ENCODE measurements at places on chromosomes 6 and 20.
A peak's percentile ranks its signal among the peaks of the same experiment; 100 is the strongest.

GRCh38 chr20:62148908-62149314 lies 5.3 kb downstream of the SS18L1 start:
- no peak for DNase-seq

GRCh38 chr20:41147767-41148191 lies 10.4 kb downstream of the PLCG1 start:
- no peak for DNase-seq

DNA sequence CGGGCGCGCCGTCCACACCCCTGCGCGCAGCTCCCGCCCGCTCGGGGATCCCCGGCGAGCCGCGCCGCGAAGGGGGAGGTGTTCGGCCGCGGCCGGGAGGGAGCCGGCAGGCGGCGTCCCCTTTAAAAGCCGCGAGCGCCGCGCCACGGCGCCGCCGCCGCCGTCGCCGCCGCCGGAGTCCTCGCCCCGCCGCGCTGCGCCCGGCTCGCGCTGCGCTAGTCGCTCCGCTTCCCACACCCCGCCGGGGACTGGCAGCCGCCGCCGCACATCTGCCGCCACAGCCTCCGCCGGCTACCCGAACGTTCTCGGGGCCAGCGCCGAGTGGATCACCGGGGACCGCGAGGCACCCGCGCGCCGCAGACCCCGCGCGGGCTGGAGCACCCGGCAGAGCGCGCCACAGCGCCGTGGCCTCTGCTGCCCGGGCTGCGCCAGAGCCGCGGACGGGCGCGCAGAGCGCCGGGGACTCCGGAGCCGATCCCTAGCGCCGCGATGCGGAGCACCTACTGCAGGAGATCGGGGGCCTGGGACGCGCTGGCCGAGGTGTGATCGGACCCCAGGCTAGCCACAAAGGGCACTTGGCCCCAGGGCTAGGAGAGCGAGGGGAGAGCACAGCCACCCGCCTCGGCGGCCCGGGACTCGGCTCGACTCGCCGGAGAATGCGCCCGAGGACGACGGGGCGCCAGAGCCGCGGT lies at the start of gene BMP2:
Gene BMP2 (plus strand): TSS at position 151 of the 692 bp plus-strand sequence. CDS start 2,441 bp downstream, outside the sequence.
- peak; percentile 51 for DNase-seq

GRCh38 chr20:50911716-50912115 lies 19.5 kb downstream of the ADNP start:
- no peak for DNase-seq

- no peak for DNase-seq
Observed at GRCh38 chr6:136969433-136969832, 47.3 kb downstream of the SLC35D3 start.

DNA sequence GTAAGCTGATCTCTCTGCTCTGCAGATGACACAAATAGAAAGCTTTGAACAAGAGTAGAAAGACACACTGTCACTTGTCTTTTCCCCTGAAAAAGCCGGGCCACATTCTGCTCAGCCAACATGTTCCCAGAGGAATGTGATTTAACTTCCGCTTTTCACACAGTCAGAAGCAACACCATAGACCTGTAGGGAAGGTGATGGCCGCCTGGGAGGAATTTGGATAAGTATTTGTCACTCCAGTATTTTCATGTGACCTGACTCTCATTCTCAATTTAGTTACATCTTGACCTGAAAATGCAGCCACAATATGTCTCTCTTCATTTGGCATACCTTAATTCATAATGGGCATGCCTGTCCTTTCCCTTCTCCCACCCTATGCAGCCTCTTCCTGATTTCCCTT lies 2.0 kb upstream of the GRM1 start:
- no peak for DNase-seq

DNA sequence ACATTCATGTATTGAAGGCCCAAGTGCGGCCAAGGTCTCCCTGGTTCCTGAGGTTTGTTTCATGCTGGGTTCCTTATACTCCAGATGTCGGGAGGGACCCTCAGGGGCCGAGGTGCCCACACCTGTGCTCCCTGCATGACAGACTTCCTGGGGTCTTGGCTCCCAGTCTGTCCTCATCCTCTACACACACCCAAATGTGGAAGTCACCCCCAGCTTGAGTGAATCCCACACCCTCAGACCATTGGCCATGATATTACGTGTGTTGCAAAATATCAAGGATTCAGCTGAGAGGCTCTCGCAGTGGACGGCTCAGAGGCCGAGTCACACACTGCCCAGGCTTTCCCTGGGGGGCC lies 82.2 kb upstream of the DUSP22 start:
- DNase-seq: no peak

GRCh38 chr20:1431158-1431557 lies 35.5 kb downstream of the NSFL1C start:
- DNase-seq: no peak

- no peak for DNase-seq
Observed at GRCh38 chr6:155455766-155456165, at the start of gene NOX3. Gene NOX3, minus strand, starts transcription at chr6:155455839. Its CDS starts 39 bp downstream, at chr6:155455800.

DNA sequence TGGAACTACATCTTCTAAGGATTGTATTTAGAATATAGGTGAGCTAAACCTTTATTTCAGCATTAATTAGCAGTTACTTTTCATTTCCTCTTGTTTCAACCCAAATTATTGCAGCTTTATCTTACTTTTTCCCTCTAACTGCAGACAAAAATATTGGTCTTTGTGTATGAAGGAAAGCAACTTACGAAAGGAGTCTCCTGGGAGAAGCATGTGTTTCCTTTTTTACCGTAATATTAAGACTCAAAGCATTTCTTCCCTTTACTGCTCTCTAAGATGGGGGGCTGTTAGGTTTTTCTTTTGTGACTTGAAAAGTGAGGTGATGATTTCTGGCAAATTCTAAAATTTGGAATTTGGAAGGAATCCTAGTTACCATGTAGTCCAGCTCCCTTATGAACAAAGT lies 111.0 kb downstream of the TCP11 start:
- no peak for DNase-seq

DNA sequence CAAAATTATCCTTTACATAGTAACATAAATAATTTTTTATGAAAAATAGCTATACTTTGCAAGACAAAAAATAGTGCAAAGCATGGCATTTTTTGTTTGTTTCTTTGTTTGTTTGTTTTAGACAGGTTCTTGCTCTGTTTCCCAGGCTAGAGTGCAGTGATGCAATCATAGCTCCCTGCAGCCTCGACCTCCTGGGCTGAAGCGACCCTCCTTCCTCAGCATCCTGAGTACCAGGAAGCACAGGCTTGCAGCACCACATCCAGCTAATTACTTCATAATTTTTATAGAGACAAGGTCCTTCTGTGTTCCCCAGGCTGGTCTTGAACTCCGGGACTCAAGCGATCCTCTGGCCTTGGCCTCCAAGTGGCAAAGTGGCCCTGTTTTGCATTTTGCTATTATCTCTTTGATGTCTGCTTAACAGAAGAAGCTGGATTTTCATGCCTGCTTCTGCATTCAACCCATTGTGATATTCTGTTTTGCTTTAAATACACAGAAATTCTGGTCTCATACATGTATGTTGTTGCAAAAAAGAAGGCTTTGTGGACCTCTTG lies 49.4 kb upstream of the ZMYND8 start:
- no peak for DNase-seq

- no peak for DNase-seq
Observed at GRCh38 chr6:98678481-98678880, 155.9 kb upstream of the POU3F2 start.

DNA sequence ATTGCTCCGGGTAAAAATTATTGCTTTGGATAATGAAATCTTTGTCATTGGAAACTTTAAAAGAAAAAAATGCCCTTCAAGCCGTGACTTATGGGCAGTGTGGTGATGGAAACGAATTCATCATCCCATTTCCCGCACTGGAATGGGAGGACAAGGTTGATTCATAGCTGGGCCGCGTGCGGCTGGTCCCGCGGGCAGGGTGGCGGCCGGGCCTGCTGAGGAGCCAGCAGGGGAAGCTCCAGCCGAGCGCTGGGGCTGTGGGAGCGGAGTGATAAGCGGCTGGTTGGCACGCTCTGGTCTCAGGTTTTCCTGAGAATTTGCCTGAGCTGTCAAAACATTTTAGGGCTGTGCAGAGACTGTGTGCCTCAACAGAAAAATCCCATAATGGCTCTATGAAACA lies 351.7 kb downstream of the CDC5L start:
- no peak for DNase-seq

DNA sequence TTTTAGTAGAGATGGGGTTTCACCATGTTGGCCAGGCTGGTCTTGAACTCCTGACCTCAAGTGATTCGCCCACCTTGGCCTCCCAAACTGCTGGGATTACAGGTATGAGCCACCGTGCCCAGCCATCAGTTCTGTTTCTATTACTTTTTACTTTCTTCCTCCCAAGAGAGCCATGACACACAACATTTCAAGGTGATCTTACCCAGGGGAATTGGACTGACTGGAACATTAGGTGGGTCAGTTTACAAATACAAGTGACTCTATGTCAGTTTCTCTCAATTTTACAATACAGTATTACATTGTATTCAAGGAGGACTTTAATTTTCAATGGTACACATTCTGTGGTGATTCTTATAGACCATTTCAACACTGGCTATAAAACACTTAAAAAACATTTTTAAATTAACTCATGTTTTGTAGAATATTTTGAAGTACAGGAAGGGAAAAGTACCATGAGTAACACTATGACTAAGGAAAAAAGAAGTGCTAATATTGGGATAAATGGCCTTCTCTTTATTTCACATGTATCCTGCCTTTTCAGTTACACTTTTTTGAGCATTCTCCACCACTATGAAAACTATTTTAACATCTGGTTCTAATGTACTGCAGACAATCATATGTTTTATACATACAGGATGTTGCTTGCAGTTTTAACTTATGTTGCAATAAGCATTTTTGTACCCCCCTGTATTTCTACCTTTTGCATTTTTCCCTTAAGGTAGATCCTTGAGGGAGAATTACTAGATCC lies 8.4 kb downstream of the TPBG start:
- DNase-seq: peak; percentile 79

GRCh38 chr20:45798935-45799642 lies 7.3 kb downstream of the DNTTIP1 start:
- peak; percentile 43 for DNase-seq

- no peak for DNase-seq
Observed at GRCh38 chr20:46114449-46114848, 3.7 kb upstream of the CD40 start.

GRCh38 chr6:110270165-110270564 lies 88.0 kb downstream of the METTL24 start:
- DNase-seq: peak; percentile 6

- no peak for DNase-seq
Observed at GRCh38 chr6:30763618-30764489, 19.5 kb upstream of the IER3 start.

DNA sequence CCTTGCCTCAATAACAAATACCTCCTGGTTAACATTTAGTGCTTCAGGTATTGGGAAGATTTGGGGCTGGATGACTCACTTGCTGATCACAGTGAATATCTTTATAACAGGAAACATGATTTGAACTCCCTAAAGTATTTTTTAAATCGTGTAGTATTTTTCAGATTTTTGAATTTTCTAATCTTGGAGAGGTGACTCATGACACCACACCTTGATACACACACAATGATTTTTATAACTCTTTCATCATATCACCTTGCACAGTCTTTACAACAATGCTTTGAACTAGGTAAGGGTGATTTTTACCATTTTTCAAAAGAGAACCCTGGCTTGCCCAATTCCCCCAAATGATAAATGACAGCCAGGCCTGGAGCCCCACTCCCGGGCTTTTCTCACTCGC lies 273.5 kb downstream of the UST start:
- no peak for DNase-seq

DNA sequence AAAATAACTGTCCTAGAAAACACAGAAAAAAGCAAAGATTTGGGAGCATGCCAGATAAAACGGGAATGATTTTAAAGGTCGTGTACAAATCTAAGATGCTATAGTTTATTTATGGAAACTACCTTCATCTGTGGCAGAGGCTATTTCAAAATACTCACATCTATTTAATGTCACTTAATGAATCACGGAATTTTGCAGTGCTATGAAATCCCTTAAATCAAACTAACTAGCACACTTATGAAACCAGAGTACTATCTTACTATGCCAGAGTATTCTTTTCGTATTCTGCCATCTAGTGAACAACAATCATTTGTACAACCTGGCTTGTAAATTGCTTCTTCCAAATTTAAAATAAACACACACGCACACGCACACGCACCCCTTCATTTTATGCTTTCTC lies 77.9 kb upstream of the BMP5 start:
- peak; percentile 75 for DNase-seq

- no peak for DNase-seq
Observed at GRCh38 chr6:85272592-85272991, 177.3 kb upstream of the NT5E start.

GRCh38 chr20:33022289-33022688 lies 9.2 kb upstream of the BPIFB6 start:
- no peak for DNase-seq

DNA sequence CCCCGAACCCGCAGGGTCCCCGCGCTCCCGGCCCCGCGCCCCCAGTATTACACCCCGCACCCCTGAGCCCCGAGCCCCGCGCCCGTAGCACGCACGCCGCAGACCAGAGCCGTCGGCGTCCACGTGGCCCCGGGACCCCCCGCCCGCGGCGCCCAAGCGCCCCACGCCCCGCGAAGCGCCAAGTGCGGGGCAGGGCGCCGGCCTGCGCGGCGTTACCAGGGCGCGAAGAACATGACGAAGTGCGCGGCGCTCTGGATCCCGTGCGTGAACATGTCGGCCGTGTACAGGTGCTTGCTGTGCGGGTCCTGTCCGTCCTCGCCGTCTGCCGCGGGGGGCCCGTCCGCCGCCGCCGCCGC lies 312 bp downstream of the TXNDC5 start:
- DNase-seq: no peak

- DNase-seq: no peak
Observed at GRCh38 chr6:5606546-5606945, 345.2 kb downstream of the FARS2 start.

DNA sequence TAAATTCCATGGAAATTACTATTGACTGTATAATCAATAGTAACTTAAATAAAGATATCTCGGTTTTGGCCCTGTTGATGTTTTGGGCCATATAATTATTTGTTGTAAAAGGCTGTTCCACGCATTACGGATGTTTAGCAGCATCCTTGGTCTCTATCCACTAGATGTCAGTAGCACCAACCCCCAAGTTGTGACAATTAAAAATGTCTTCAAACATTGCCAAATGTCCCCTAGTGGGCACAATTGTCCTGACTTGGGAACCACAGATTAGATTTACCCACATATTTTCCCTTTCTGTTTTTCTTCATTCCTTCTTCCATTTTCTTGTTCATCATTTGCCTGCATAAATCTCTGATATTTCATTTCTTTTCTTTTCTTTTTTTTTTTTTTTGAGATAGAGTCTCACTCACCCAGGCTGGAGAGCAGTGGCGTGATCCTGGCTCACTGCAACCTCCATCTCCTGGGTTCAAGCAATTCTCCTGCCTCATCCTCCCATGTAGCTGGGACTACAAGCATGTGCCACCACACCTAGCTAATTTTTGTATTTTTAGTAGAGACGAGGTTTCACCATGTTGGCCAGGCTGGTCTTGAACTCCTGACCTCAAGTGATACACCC lies 13.6 kb upstream of the WFDC8 start:
- DNase-seq: peak; percentile 66

DNA sequence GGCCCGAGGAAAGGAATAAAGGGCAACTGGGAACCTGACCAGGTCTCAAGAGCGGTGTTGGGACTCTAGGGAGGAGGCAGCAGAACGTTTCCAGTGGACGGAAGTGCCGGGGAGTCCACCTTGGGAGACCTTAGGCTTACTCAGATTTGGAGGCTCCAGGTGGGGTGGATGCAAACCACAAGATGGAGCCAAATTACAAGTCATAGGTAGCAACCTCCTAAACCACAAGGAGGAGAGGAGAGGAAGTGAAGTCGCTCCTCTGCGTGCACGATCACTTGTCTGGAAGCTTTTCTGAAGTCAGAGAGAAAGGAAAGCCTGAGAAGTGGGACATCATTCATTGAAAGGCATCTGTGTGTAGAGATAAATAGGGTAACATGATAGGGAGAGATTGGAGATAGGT lies 9.3 kb downstream of the HLA-DOA start:
- no peak for DNase-seq

Data from HCEC 1CT (cell line).